ENCODE measurements at places on chromosomes 12 and 14.
A peak's percentile ranks its signal among the peaks of the same experiment; 100 is the strongest.

DNA sequence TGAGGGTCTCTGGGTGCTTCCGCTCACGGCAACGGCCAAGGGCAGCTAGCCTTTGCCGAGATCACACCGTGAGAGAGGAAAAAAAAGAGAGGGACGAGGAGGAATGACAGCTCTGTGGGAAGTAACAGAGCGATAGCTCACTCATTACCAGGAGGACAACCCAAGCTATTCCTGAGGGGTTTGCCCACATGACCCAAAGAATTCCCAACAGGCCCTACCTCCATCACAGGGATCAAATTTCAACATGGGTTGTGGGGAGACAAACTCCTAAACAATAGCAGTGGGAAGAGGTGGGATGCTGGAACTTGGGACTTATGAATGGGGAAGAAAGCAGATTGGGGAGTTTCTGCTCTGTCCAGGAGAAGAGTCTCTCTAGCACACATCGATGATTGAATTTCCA lies 180.6 kb downstream of the LRRK2 start:
- DNase-seq: no peak

DNA sequence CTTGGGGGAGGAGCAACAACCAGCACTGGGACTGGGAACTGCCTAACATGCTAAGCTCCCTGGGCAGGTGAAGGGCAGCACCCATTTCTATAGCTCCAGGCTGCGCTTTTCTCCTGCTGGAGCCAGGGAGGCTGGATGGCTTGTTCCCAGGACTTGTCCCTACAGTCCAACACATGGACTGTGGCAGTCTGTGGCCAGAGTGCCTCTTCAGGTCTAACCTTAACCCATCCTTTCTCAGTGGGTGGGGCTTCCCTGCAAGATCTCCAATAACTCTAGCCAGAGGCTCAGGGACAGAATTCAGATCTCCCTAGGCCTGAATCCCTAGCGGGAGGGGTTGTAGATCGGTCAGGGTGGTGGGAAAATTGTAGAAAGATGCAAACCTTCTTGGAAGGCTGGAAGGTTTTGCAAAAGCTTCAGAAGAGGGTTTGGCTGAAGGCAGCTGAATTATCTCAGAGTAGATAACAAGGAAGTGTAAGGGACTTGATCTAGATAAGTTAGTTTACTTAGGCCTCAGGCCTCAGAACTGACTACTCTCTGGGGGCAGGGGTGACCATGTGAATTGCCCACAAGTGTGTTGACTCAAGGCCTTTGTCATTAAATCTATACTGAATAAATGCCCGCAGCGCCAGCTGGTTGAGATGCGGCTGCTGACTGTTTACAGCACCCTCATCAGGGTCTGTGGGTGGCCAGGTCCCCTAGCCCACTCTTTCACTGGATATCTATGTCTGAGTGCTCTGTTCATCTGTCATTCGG lies 60.7 kb downstream of the SSPN start:
- no peak for DNase-seq

GRCh38 chr14:56891226-56891625 lies 80.9 kb upstream of the OTX2 start:
- DNase-seq: no peak

- DNase-seq: no peak
Observed at GRCh38 chr14:74927225-74927624, 4.2 kb upstream of the RPS6KL1 start.

DNA sequence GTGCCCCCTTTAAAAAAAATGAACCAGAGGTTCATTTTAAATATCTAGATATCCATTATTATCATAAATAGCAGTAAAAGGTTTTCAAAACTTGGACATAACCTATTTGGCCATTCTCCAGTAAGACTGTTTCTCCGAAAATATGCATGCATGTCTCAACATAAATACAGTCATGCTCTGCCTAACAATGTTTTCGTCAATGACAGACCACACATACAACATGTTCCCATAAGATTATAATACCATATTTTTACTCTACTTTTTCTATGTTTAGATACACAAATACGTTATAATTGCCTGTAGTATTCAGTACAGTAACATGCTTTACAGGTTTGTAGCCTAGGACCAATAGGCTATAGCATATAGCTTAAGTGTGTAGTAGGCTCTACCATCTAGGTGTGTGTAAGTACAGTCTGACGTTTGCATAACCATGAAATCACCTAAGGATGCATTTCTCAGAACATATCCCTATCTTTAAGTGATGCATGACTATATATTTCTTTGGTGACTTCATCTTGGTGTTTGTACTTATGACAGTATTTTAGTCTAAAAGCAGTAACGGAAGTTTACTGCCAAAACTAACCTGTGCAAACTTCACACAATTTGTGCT lies 3.2 kb downstream of the TMEM19 start:
- DNase-seq: no peak

DNA sequence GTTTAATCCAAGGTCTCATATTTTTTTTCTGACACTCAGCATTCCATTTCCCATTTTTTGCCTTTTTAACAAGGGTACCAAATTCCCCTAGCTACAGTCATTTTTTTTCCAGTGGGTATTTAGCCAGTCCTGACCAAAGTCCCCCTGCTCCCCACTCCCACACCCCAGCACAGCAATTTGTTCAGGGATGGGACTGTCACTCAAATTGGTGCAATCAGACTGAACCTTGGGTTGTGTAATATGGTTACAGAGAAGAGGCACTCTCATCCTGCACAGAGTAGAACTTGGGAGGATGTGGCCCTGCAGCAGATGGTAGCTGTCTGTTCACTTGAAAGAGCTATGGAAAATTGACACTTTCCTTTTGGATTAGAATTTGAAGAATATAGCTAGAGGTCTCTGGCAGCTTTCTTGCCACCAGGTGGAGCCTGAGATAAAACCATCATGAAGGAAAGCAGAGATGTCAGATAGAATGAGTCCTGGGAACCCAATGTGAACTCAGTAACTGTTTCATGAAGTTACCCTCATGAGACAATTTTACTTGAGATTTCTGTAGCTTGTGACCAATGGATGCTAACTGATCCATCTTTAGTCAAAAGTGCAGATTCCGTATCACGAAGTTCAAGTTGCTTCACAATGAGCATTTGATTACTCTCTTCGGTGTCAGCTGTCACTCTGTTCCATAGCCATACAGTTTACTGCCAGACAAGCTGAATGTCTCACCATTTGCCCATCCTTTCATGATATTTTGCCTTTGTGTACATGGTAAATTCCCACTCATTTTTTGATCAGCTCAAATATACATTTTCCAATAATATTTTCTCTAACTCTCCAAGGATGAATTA lies 394.0 kb upstream of the SYT1 start:
- peak; percentile 18 for DNase-seq

GRCh38 chr12:27000961-27001360 lies 13.2 kb downstream of the TM7SF3 start:
- DNase-seq: no peak

GRCh38 chr14:56137453-56137807 lies 19.2 kb downstream of the PELI2 start:
- DNase-seq: no peak

DNA sequence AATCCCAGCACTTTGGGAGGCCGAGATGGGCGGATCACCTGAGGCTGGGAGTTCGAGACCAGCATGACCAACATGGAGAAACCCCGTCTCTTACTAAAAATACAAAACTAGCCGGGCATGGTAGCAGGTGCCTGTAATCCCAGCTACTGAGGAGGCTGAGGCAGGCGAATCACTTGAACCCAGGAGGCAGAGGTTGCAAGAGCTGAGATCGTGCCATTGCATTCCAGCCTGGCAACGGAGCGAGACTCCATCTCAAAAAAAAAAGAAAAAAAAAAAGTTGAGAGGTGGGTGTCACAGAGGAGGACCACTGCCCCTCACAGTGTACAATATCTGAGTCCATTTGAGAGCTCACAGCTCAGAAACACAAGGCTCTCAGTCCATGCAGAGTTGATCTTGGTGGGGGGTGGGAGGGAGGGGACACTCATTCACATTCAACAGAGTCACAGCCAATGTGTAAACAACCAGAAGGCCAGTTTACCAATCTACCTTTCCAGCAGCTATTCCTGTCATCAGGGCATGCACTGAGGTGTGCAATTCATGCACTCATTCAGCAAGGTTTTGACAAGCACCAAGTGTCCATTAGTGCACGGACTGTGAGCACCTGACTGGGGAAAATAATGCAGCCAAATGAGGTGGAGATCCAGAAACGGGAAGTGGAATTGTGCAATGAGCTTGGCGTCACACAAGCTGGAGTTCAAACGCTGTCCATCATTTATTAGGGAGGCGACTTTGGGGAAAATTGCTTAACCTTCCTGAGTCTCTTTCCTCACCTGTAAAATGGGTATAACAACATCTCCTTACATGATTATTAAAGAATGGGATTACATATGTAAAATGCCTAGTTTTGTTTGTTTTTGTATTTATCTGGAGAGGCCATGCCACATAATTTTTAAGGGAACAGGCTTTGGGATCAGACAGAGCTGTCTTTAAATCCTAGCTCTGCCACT lies 4.4 kb upstream of the EIF5 start:
- DNase-seq: no peak

GRCh38 chr12:45098766-45099165 lies 47.9 kb upstream of the DBX2 start:
- DNase-seq: no peak

DNA sequence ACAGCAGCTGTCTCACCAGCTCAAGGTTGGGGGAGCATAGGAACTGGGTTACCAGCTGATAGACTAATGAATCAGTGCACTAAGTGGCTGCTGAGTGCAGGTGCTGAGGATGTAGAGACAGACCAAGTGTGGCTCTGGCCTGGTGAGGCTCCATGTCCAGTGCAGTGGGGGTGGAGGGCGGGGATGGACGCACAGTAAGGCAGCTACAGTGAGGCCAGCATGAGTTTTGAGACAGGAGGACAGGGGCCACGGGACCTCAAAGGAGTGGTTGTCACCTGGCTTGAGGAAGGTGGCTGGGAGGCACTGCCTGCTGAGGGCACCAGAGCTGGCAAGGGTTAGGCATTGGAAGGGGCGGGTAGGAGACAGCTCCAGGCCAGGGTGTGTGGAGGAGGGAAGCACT lies 37.0 kb downstream of the SYNE3 start:
- no peak for DNase-seq

GRCh38 chr14:25522926-25523325 lies 473.0 kb upstream of the STXBP6 start:
- no peak for DNase-seq

- DNase-seq: no peak
Observed at GRCh38 chr14:102691763-102692162, 85.5 kb upstream of the TRAF3 start.

GRCh38 chr12:90951432-90952105 lies 3.4 kb downstream of the CCER1 start:
- DNase-seq: no peak

GRCh38 chr14:54866588-54866987 lies 36.0 kb downstream of the GCH1 start:
- DNase-seq: no peak

DNA sequence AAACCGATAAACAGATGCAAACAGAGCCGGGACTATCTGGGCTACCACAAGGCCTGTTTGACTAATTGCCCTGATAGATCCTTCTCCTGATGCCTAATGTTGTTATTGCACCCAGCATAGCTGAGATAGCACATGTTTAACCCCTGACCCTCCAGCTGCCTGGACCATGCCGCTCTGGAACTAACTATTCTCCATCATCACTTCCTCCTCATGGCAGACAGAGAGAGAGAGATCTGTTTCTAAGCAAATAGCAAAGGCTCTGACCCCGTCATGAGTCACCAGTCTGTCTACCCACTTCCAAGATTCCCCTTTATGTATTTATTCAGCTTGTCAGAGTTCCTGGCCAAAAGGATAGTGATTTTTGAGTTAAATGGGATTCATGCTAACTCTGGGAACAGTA lies 58.2 kb upstream of the FLRT2 start:
- peak; percentile 2 for DNase-seq
